ENCODE measurements at places on chromosomes 3 and 15. TPM values are rescaled to one million over a fixed set of nuclear protein-coding genes. Genes with fewer than 3 reads are reported as not detected.
A peak's percentile ranks its signal among the peaks of the same experiment; 100 is the strongest.

- DNase-seq: peak; percentile 27
Measured at GRCh38 chr3:154758109-154758868, 321.8 kb upstream of the MME start.

Gene ABI3BP
- 0.48 TPM for total RNA-seq

Gene C3orf33
- total RNA-seq: 1.3 TPM

Gene PP2D1
- not detected for total RNA-seq

- peak; percentile 51 for DNase-seq
Measured at GRCh38 chr3:116140100-116140689, 305.1 kb downstream of the LSAMP start.

GRCh38 chr3:16240229-16241023 lies 24.3 kb downstream of the DPH3 start:
- DNase-seq: peak; percentile 70

DNA sequence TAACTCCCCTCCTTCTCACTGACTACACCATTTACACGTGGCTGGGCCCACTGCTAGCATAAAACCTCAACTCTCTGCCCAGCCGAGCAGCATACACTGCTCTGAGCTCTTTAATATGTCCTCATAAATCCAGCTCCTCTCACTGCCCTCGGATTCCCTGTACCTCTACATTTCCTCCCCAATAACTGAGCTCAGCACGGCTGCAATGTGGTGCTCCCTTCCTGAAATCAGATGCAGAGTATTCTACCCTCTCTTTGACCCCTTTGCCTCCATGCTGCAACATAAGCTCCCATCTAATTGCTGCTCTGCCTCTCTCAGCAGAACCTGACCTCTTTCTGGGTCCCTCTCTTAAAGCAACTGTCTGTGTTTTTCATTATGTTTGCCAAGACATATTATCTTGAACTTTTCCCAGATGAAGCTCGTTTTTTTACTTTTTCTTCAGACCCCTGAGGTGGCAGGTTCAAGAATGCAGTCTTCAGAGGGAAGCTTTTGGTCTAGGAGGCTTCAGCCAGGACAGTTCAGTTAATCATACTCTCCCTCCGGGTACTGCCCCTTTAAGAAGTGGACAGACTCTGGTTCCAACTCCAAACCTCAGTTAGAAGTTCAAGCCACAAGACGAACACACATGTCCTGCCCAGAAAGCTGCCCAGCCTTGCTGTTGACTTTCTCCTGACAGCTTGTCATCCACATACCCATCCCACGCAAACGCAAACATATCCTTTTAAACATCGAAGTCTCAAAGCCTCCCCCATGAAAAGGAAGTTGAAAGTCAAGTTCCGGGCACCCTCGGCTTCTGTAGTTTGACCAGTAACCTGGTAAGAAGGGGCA lies 81.1 kb upstream of the NEO1 start:
- DNase-seq: peak; percentile 53

Gene MAPKBP1
- total RNA-seq: 8.1 TPM

DNA sequence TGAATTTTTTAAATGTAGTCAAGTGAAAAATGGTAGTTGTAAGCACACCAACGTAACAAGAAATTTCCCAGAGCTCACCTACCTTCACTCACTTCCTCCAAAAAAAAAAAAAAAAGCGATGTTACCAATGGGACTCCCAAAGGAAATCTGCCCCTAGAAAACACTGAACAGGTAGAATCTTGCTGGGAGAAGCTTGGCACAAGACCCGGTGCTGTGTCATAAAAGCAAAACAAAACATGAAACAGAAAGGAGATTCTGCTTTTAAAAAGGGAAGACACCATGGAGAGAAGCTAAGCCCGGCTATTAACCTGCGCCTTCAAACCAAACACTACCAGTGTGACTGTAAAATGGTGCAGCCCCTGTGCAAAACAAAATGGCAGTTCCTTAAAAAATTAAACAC lies 40.5 kb downstream of the PGPEP1L start:
- DNase-seq: no peak

GRCh38 chr3:15380980-15381890 lies 46.1 kb downstream of the METTL6 start:
- DNase-seq: no peak

All from RPMI7951 (cell line).